ENCODE measurements at places on chromosomes 5 and 9.
A peak's percentile ranks its signal among the peaks of the same experiment; 100 is the strongest.

GRCh38 chr9:91978740-91979414 is 28.8 kb upstream of the ROR2 start:
- peak; percentile 20 for DNase-seq

DNA sequence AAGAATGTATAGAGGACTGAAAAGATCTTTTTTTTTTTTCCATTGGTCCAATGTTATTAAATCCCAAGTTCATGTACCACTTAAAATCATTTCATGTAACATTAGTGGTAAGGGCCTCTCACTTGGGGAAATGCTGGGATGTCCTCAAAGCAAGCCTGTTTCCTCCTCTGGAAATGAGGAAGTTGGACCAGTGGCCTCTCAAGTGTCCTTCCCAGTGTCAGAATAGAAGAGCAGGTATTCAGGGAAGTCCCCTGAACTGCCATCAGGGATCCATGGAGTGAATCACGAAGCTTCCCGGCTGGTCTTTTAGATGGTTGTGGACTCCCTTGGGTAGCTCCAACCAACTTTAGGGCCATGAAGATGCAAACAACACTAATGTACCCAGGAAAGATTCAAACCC is 55.2 kb upstream of the AFAP1L1 start:
- no peak for DNase-seq

DNA sequence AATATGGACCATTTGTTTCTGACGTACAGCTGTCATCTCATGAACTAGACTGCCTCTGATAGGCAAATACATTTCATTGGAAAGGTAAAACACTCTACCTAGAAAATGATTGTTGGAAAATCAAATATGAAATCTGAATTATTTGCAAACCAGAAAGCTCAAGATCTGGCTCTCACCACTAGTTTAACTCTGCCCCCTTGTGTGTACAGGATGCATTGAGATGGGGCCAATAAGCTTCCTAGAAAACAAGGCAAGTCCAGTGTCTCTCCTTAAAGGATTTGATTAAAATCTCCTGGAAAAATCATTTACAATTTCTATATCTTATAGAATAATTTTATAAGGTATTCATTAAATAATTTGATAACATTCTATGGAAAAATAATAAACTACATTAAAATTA is 311.9 kb upstream of the ANKH start:
- DNase-seq = no peak

- no peak for DNase-seq
These were observed 92.3 kb downstream of the HAPLN1 start for GRCh38 chr5:83628360-83628759.

DNA sequence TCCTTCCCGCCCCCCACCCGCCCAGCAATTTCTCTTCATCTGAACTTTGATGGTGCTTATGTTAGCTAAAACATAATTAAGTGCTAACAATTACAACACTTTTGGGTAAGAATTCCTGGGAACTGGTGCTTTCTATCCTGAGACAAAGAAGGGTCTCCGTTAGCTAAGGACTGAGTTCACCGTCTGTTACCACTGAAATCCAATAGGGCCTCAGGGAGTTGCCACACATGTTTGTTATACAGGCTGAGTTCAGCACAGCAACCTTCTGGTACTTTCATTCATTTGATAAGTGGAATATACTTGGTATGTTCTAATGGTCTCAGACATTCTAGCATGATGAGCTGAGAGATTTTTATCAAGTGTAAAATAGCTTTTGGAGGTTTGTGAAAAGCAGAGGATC is 437.9 kb downstream of the EFNA5 start:
- DNase-seq = no peak

DNA sequence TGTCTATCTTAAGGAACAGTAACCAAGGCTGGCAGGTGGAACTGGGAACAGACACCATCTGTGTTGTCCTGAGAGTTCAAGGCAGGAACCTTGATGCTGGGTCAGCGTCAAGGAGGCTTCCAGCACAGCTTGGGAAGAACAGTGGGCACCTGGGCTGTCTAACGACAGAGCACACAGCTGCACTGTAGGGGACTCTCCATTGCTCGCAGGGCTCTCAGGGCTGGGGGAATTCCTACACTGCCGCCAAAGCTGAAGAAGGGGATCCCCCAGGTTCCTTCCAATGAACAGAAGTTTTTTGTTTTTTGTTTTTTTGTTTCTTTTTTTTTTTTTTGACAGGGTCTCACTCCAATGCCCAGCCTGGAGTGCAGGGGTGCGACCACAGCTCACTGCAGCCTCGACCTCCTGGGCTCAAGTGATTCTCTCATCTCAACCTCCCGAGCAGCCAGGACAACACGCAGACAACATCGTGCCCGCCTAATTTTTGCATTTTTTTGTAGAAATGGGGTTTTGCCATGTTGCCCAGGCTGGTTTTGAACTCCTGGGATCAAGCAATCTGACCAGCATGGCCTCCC is 81.9 kb downstream of the PTPN3 start:
- DNase-seq = no peak

DNA sequence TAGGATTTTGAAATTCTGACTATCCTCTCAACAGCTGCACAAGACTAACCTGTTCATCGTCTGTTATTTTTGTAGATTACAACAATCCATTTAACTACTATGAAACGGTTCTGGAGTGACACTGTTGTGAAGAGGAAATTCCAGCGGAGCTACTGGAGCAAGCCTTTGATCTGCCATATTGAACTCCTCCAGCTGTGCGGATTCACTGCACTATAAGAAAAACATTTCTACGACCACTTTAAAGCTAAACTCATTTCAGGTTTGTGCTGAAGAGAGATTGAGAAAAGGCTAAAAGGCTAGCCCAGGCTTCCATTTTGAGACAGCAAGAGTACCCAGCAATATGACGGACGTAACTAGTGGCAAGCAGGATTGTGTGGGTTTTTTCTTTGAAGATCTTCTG is 104.9 kb upstream of the ANKH start:
- no peak for DNase-seq

DNA sequence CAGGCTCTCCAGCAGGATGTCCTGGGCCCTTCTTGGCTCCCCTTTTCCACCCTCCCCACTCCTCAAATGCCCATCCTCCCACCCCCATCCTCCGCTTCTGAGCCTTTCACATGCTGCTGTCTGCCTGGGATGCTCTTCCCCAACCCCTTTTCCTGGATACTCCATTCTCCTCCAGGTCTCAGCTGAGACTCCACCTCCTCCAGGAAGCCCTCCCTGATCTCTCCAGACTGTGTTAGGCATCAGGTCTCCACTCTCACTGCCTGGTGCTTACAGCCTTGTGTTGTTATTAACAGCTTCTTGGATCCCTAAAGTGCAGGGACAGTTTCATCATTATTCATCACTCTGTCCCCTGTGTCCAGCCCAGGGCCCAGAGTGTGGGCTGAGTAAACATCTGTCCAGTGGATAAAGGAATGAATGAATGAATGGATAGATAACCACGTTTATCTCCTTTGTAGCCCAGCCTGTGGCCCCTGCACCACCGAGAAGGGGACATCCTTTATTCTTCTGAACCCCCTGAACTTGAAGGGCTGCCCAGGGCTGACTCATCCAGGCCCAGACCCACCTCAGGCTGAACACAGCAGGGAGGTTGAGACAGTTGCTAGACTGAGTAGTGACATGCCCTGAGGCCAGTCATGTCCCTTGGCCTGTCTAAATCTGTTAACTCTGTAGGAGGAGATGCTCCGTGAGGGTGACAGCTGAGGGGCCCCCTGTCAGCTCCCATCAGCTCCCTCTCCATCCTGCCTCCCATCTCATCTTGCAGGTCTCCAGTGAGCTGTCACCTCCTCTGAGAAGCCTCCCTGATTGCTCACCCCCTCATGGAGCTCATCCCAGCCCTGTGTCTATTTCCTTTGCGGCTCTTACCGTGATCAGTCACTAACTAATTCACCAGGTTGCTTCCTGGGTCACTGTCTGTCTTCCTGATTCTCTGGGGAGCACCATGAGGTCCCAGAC is 14.6 kb upstream of the LAMC3 start:
- DNase-seq = no peak

GRCh38 chr9:91078369-91078695 is 276.7 kb downstream of the SYK start:
- no peak for DNase-seq

- no peak for DNase-seq
These were observed 21.7 kb downstream of the XRCC4 start for GRCh38 chr5:83099001-83099400.

- no peak for DNase-seq
These were observed 3.0 kb upstream of the FIBCD1 start for GRCh38 chr9:130942084-130942483.

DNA sequence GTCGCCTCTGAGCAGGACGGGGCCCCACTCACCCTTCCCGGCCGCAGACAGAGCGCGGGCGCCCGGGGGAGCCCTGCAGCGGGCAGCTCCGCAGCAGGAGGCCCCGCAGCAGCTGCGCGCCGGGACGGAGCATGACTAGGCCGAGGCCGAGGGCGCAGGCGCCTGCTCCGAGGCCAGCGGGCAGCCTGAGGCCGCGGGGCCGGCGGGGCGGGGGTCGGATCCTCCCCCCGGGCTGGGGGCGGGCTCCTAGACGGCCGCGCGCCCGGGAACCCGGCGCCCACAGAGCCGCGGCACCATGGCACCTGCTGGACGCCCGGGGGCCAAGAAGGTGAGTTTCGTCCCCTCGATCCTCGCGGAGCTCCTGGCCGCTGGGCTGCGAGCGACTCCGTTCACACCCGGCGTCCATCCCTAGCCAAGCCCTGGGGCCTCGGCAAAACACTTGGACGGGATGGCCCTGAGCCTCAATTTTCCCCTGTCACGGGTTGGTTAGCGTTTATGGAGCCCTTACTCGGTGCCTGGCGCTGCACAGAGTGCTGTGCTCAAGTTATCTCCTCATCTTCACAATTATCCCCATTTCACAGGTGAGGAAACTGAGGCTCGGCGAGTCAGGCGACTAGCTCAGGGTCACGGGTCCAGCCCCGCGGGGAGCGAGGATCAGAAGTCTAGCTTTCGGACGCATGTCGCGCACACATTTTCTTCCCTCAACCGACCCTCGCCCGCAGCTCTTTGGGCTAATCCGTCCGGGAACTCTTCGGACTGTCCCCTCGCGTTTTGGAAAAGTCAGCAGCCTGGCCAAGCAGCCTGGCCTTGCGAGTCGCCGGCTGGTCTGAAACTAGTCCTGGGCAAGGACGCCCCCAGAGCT is at the start of the genes BHMT2 and DMGDH:
TSS of gene BHMT2 (plus strand) at position 280 of the 862 bp plus-strand sequence. CDS start at position 296, 16 bp downstream.
TSS of gene DMGDH (minus strand) at position 187 of the 862 bp plus-strand sequence. CDS start at position 133, 54 bp downstream.
- no peak for DNase-seq

DNA sequence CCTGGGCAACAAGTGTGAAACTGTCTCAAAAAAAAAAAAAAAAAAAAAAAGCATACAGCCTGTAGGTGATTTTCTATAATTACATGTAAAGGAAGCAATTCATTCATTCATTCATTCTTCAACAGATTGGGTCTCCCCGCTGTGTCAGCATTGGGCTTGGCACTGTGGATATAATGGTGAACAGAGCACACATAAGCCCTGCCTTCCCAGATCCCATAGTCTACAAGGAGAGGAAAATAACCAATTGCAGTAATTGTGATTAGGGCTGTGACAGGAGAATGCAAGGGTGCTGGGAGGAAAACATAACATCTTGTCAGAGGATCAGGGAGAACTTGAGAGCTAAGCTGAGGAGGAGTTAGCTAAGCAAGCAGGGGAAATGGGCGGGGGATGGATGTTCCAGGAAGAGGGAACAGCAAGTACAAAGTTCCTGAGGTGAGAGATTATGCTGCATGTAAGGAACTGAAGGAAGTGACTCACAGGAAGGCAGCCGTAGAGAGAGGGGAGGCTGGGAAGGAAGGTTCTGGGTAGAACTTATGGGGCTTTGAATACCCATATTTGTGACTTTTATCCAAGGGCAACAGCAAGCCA is 24.0 kb upstream of the KLF9 start:
- peak; percentile 50 for DNase-seq

Measured in LoVo (cell line).